Mesenchymal stem cell (in vitro differentiated cells and primary cell): ENCODE measurements at places on chromosomes 12 and 14.

GRCh38 chr14:53564870-53565269 is 391.8 kb downstream of the BMP4 start:
- DNase-seq, result no peak

- DNase-seq, result no peak
Measured at GRCh38 chr14:72418806-72419205, 475.1 kb downstream of the DPF3 start.

- DNase-seq, result no peak
Measured at GRCh38 chr14:65853407-65853955, 441.0 kb downstream of the FUT8 start.

DNA sequence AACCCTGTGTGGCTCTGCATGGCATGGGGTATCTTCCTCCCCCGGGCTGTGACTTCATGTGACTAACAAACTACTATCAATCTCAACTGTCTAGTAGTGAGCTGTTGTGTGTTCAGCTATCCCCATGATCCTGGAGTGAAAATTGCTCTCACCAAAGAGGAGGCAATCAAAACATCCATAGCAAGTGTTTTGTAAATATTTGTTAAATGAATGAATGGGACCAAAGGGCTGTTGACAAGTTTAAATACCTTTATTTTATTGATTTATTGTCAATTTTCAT is 138.1 kb upstream of the CPM start:
- no peak for DNase-seq

DNA sequence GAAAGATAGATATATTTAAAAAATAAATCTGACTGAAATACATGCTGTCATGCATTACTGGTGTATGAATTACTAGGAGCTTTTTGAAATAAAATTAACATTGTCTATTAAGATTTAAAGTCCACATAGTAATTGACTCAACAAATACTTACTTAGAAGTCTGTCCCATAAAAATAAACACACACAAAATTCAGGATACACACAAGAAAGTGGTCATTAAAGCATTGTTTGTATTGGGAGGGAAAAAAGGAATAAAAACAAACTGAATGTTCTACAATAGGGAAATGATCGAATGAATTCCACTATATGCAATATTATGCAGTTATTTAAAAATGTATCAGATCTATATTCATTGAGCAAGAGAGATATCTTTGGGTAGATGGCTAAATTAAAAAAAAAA is 118.9 kb downstream of the SLC38A1 start:
- DNase-seq, result no peak

DNA sequence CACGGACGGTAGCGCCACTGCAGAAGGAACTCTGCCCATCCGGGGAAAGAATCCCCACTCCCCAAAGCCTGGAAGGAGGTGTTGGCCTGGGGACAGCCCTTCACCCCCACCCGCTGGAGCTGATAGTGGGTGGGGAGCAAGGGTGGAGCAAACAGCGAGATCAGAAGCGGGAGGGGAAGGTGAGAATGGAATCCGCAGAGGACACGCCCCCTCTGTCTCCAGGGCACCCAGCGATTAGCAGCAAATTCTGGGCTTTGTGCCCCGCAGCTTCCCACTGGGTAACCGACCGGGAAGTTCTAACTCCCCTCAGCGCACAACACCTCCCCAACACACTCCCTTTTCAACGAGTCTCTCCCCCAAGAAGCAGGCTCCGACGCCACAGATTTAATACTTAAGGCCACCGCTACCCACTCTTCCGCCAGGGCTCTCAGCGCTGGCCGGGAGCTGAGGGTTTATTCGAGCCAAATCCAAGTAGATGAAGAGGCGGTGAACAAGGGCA is 1.4 kb downstream of the SLC25A29 start:
- no peak for DNase-seq

- no peak for DNase-seq
Measured at GRCh38 chr12:132841151-132841550, 12.5 kb upstream of the GOLGA3 start.

GRCh38 chr14:70731447-70732239 is 77.7 kb downstream of the MAP3K9 start:
- no peak for DNase-seq

- DNase-seq, result peak; percentile 29
Measured at GRCh38 chr12:94648578-94648977, 1.8 kb downstream of the TMCC3 start.

DNA sequence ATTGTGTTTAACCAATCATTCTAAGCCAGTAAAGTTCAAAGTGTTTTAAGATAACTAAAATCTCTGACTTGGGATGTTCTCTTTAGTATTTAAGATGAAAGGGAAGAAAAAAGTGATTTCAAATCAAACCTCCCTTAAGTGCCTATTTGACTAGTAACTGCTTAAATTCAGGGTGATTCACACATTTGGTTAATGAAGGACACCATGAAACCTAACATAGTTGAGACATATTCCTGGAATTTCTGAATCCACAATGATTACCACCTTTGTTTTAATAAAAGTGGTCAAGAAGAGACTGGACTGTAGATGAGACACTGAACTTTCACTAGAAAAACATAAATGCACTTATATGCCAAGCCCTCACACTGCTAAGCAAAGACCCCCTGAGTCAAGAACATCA is 138.7 kb downstream of the MED13L start:
- no peak for DNase-seq

GRCh38 chr12:117098361-117099217 is 627 bp downstream of the TESC start:
- DNase-seq, result no peak

DNA sequence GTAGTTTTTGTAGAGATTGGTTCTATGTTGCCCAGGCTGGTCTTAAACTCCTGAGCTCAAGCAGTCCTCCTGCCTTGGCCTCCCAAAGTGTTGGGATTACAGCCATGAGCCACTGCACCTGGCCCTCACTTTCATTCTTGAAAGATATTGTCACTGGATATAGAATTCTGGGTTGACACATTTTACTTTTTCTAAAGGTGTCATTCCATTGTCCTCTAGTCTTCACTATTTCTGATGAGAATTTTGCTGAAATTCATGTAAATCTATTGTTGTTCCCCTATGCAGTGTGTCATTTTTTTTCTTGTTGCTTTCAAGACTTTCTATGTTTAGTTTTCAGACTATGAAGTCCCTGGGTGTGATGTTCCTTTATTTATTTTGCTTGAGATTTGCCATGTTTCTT is 29.2 kb downstream of the ACADS start:
- DNase-seq, result no peak

GRCh38 chr12:89080793-89081465 is 271.4 kb downstream of the DUSP6 start:
- DNase-seq, result peak; percentile 18

GRCh38 chr14:54105406-54105805 is 148.8 kb upstream of the BMP4 start:
- no peak for DNase-seq

GRCh38 chr12:26715232-26715631 is 117.8 kb downstream of the ITPR2 start:
- DNase-seq, result no peak
